ENCODE measurements at places on chromosomes 1 and 21. TPM values are rescaled to one million over a fixed set of nuclear protein-coding genes. Genes with fewer than 3 reads are reported as not detected.

DNA sequence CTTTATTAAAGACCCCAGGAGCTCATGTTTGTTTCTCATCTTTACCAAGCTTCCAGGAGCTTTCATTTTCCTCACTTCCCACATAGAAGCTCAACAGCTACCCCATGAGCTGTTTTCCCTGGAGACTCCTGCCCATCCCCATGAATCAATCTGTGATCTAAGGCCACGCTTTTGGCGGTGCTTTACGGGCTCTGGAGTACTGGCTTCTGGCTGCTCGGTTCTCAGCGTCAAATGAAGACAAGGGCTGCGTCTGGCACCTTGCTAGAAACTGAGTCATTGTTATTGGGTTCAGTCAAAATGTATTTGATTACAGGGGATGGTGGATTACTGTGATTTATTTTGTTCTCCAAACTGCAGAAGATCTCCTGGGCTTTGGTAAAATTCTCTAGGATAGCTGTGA lies 39.9 kb downstream of the ACP6 start:
- H3K4me1 ChIP-seq: peaks cover 10% of the 10 kb centered on the region
- DNase-seq: no peak
- no peak overlapping the region for H3K27ac ChIP-seq
- H3K27me3 ChIP-seq: no peaks in the 10 kb centered on the region
- H3K4me3 ChIP-seq: no peak overlapping the region

- no peaks in the 10 kb centered on the region for H3K27me3 ChIP-seq
- no peak overlapping the region for H3K27ac ChIP-seq
- no peak for DNase-seq
Observed at GRCh38 chr1:33268927-33269610, 12.8 kb downstream of the ZNF362 start.

The S100A2 gene
- total RNA-seq: not detected

The PRDM16 gene
- 0.27 TPM for total RNA-seq

GRCh38 chr1:227947676-227948492 lies at the start of gene WNT9A:
WNT9A (minus strand) TSS chr1:227947932; CDS start chr1:227947887, 45 bp downstream.
- H3K36me3 ChIP-seq: no peaks in the 10 kb centered on the region
- DNase-seq: no peak
- peaks cover 17% of the 10 kb centered on the region for H3K4me1 ChIP-seq
- H3K27ac ChIP-seq: no peak within 1 kb of the TSS
- peak within 1 kb of the TSS; percentile 41 for H3K4me3 ChIP-seq

DNA sequence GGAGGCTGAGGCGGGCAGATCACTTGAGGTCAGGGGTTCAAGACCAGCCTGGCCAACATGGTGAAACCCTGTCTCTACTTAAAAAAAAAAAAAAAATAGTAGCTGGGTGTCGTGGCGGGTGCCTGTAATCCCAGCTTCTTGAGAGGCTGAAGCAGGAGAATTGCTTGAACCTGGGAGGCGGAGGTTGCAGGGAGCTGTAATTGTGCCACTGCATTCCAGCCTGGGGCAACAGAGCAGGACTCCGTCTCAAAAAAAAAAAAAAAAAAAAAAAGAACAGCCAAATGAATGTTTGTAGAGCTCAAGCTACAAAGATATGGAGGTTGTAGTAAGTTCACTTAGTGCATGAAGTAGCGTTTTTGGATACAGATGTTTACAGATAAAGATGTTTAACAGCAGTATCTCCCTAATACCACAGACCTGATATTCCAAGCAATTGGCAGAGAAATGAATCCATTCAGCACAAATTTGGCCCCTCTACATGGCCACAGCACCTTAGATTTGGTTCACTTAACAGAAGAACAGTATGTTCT lies 49.5 kb upstream of the IPO9 start:
- H3K4me1 ChIP-seq: no peaks in the 10 kb centered on the region
- no peaks in the 10 kb centered on the region for H3K27me3 ChIP-seq
- no peak for DNase-seq
- H3K4me3 ChIP-seq: no peak overlapping the region
- no peak overlapping the region for H3K27ac ChIP-seq

- H3K27ac ChIP-seq: no peak overlapping the region
- DNase-seq: no peak
- H3K27me3 ChIP-seq: no peaks in the 10 kb centered on the region
- H3K4me1 ChIP-seq: no peaks in the 10 kb centered on the region
- no peak overlapping the region for H3K4me3 ChIP-seq
- no peaks in the 10 kb centered on the region for H3K36me3 ChIP-seq
Observed at GRCh38 chr1:30519201-30519763, 204.1 kb downstream of the MATN1 start.

GRCh38 chr1:95325349-95325748 lies 91.3 kb downstream of the RWDD3 start:
- no peaks in the 10 kb centered on the region for H3K4me1 ChIP-seq
- H3K4me3 ChIP-seq: no peak overlapping the region
- no peaks in the 10 kb centered on the region for H3K36me3 ChIP-seq
- no peak for DNase-seq
- H3K27ac ChIP-seq: no peak overlapping the region

DNA sequence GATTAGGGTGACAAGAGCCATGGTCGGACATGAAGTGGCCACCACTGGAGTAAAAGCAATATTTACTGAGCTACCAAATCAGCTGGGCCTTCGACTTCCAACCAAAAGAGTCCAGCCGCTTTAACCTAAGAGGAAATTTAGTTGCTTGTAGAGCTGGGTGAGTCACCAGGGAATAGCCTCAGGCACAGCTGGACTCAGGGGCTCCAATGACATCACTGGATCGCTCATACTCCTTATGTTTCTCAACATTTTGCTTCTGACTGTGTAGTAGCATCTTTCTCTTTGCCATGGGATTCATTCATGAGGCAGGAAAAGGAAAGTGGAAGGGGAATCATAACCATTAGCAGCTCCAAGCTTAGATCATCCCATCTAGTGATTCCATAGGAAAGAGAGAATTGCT lies 664.4 kb downstream of the MATN1 start:
- DNase-seq: no peak
- H3K4me1 ChIP-seq: no peaks in the 10 kb centered on the region
- H3K27ac ChIP-seq: no peak overlapping the region
- no peaks in the 10 kb centered on the region for H3K36me3 ChIP-seq
- no peaks in the 10 kb centered on the region for H3K27me3 ChIP-seq
- H3K4me3 ChIP-seq: no peak overlapping the region

DNA sequence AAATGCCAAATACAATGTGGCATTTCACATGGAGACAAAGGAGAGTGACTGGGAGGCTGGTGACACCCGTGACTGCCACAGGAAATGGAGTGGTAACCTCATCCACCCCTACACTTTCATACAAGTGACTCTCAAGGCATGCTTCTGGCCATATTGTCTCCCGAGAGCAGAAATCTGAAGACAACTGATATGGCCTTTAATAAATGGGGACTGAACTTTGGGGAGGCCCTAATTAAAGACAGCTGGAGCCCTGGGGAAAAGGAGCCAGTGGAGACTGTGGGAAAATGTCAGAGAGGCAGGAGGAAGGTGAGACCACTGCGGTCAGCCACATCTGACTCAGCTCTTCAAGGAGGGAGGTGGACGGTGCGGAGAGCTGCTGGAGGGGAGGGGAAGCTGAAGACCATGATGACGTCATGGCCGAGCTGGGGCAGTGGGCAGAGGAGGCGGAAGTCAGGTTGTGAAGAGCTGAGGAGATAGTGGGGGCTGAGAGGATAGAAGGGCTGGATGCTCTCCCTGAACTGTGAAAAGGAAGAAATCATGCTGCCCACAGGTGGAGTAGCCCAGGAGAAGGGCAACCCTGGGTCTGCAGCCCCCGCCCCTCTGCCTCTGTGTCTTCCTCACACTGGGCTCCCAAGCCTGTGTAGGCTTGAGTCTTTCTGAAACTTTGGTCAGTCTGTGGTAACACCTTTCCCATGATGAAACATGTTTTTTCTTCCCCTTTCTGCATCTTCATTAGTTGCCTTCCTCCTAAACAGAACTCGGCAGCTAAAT lies 14.0 kb upstream of the NCF2 start:
- no peaks in the 10 kb centered on the region for H3K27me3 ChIP-seq
- H3K4me3 ChIP-seq: no peak overlapping the region
- H3K4me1 ChIP-seq: no peaks in the 10 kb centered on the region
- H3K27ac ChIP-seq: no peak overlapping the region
- H3K36me3 ChIP-seq: no peaks in the 10 kb centered on the region

The C1orf94 gene
- total RNA-seq: not detected

GRCh38 chr1:50978144-50978851 lies 8.3 kb downstream of the CDKN2C start:
- H3K4me3 ChIP-seq: peak overlapping the region; percentile 64
- no peak overlapping the region for H3K27ac ChIP-seq
- no peaks in the 10 kb centered on the region for H3K36me3 ChIP-seq
- peaks cover 26% of the 10 kb centered on the region for H3K4me1 ChIP-seq

The CELA2B gene
- total RNA-seq: not detected

- no peak for DNase-seq
- H3K4me3 ChIP-seq: no peak overlapping the region
- H3K36me3 ChIP-seq: no peaks in the 10 kb centered on the region
- H3K27ac ChIP-seq: no peak overlapping the region
- peaks cover 3% of the 10 kb centered on the region for H3K27me3 ChIP-seq
Observed at GRCh38 chr1:30569384-30569783, 154.0 kb downstream of the MATN1 start.

DNA sequence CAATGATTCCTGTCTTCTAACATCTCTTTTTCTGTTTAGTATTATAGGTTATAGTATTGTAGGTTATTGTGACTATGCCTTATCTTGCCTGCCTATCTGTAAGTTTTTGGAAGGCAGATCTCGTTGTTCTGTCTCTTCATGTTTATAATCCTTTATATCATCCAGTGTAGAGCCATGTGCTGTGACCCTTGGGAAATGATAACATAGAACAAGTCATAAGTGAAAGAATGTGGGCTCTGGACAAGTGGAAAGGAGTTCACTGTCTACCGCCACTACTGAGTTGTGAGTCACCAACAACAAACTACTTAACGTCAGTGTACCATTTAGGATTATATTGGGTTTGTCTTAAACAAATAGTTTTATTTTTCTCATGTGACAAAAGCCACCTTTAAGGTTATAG lies 139.3 kb downstream of the LYPLAL1 start:
- no peak for DNase-seq
- no peaks in the 10 kb centered on the region for H3K27me3 ChIP-seq
- H3K27ac ChIP-seq: no peak overlapping the region
- no peaks in the 10 kb centered on the region for H3K4me1 ChIP-seq
- H3K4me3 ChIP-seq: no peak overlapping the region

GRCh38 chr1:156749419-156750118 lies 1.9 kb downstream of the HDGF start:
- H3K36me3 ChIP-seq: peaks cover 8% of the 10 kb centered on the region
- H3K4me3 ChIP-seq: peak overlapping the region; percentile 89
- H3K27ac ChIP-seq: peak overlapping the region; percentile 83
- H3K27me3 ChIP-seq: no peaks in the 10 kb centered on the region
- peaks cover 61% of the 10 kb centered on the region for H3K4me1 ChIP-seq

- H3K27ac ChIP-seq: no peak overlapping the region
- H3K4me1 ChIP-seq: no peaks in the 10 kb centered on the region
- H3K27me3 ChIP-seq: no peaks in the 10 kb centered on the region
Observed at GRCh38 chr1:240811256-240811655, 199.3 kb upstream of the GREM2 start.

DNA sequence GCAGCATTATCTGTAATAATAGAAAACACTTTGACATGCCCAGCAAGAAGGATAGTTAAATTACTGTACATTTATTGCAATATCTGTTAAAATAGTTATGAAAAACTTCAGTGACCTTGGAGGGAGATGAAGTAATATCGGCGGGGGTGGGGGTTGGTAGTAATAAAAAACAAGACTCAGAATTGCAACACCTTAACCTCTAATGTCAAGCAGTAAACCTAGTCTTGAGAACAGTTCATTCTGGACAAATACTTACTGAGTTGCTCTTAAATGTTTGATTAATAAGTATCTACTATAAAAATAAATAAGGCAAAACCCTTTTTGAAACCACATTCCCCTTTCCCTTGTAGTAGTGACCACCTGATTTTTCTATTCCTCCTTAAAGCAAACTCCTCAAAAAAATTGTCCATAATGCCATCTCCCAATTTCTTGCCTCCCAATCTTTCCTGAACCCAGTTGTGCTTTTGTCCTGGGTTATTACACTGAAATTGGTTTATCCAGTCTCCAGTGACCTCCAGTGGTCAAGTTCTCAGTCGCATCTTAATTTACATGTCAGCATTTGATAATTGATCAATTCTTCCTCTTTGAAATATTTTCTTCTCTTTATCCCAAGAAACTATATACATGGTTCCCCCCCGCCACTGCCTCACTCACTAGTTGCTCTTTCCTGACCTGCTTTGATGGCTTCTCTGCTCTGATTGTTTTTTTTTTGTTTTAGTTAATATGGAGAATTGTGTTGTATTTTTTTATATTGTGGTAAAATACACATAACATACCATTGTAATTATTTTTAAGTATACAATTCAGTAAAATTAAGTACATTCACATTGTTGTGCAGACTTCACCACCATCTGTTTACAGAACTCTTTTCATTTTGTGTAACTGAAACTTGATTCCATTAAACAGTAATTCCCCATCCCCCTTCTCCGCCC lies 36.8 kb downstream of the RAP1A start:
- DNase-seq: peak; percentile 33
- H3K4me1 ChIP-seq: peaks cover 71% of the 10 kb centered on the region
- no peak overlapping the region for H3K4me3 ChIP-seq

The LEFTY1 gene
- 0.39 TPM for total RNA-seq

GRCh38 chr21:26194326-26194725 lies 23.8 kb upstream of the APP start:
- H3K27ac ChIP-seq: no peak overlapping the region
- H3K4me1 ChIP-seq: no peaks in the 10 kb centered on the region

DNA sequence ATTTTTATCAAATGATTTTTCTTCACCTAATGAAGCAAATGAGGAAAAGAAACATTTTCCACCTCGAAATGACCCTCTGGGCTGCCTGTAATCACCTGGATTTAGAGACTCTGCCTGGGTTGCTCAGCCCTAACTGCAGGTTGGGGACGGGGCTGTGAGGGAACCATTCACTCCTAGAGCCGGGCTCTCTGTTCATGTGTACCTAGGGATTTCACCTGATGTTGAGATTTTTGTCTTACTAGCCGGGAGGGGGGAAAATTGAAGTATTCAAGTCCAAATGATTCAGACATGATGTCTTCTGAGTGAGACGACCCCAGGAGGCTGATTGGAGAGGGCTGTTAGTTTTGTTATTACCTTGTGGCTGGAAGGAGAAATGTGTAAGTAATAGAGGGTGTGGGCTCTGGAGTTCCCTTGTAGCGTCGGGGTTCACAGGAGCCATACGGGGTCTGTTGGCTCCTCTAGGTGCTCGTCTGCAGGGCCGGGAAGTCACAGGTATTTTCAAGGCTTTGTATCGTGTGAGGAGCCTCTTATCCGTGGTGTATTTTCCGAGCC lies 42.3 kb upstream of the PWP2 start:
- DNase-seq: no peak
- peak overlapping the region; percentile 42 for H3K4me3 ChIP-seq
- H3K36me3 ChIP-seq: peaks cover 63% of the 10 kb centered on the region
- H3K27me3 ChIP-seq: no peaks in the 10 kb centered on the region
- peaks cover 17% of the 10 kb centered on the region for H3K4me1 ChIP-seq
- peak overlapping the region; percentile 87 for H3K27ac ChIP-seq

The ZNF593OS gene
- total RNA-seq: not detected

- H3K36me3 ChIP-seq: peaks cover 21% of the 10 kb centered on the region
- no peak for DNase-seq
- H3K4me1 ChIP-seq: no peaks in the 10 kb centered on the region
- no peak overlapping the region for H3K27ac ChIP-seq
- H3K4me3 ChIP-seq: no peak overlapping the region
Observed at GRCh38 chr21:42839271-42840231, 39.8 kb downstream of the WDR4 start.

Measured in CD4-positive, CD25-positive, alpha-beta regulatory T cell (primary cell).